ENCODE measurements at places on chromosomes 3 and 15. TPM values are rescaled to one million over a fixed set of nuclear protein-coding genes. Genes with fewer than 3 reads are reported as not detected.

GRCh38 chr15:40873694-40874561, at the start of gene RHOV:
RHOV (minus strand) TSS chr15:40874234; CDS start chr15:40874139, 95 bp downstream.
- H3K27me3 ChIP-seq = no peaks in the 10 kb centered on the region
- H3K36me3 ChIP-seq = no peaks in the 10 kb centered on the region
- H3K4me1 ChIP-seq = no peaks in the 10 kb centered on the region
- H3K4me3 ChIP-seq = peak within 1 kb of the TSS; percentile 64
- DNase-seq = peak; percentile 83
- peak within 1 kb of the TSS; percentile 96 for H3K27ac ChIP-seq

DNA sequence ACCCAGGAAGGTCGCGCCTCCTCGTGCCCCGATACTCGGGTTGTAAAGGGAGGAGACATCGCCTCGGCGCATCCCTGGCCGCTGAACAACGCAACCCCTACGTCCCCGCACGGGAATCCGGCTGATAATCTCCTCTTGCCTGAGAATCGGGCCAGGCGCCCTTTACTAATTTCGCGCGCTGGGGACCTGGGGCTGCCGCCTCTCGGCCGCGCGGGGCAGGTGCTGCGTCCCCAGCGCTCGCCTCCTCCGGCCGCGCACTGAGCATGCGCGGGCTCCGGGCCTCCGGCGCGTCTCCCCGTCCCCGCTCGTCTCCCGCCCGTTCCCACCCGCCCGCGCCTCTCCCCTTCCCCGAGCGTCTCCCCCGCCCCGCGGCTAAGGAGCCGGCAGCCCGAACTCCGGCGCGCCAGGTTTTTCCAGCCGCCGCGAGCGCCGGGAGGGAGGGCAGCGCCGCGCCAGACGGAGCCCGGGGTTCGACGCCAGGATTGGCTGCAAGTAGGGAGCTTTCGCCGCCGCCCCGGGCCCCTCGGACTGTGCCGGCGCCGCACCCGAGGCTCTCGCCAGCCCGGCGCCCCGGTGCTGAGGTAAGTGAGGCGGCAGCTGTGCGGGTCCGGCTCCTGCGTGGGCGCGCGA, at the start of gene CNTN4:
CNTN4 (plus strand) TSS at position 469 of the 630 bp plus-strand sequence.
- no peaks in the 10 kb centered on the region for H3K4me1 ChIP-seq
- peak; percentile 72 for DNase-seq
- H3K27me3 ChIP-seq = peaks cover 6% of the 10 kb centered on the region
- peak within 1 kb of the TSS; percentile 72 for H3K27ac ChIP-seq
- peak within 1 kb of the TSS; percentile 69 for H3K4me3 ChIP-seq

DNA sequence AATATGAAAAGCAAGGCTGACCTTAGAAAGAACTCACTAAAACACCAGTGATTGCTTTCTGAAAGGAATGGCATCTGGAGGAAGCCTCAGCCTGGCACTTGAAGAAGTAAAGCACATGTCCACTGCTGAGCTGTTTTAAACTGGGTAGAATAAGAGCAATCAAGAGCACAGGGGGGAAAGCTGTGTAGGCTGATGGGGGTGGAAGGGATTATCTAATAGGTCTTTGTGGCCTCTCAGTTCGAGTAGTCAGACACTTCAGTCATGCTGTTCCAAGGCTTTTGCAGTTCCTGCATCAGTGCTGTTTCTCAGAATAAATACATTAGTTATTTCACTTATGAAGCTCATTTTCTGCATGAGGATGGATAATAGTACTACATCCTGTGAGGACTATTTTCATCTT, 22.6 kb downstream of the CCDC191 start:
- no peaks in the 10 kb centered on the region for H3K27me3 ChIP-seq
- H3K36me3 ChIP-seq = no peaks in the 10 kb centered on the region
- H3K4me1 ChIP-seq = no peaks in the 10 kb centered on the region
- no peak for DNase-seq
- no peak overlapping the region for H3K27ac ChIP-seq
- no peak overlapping the region for H3K4me3 ChIP-seq

DNA sequence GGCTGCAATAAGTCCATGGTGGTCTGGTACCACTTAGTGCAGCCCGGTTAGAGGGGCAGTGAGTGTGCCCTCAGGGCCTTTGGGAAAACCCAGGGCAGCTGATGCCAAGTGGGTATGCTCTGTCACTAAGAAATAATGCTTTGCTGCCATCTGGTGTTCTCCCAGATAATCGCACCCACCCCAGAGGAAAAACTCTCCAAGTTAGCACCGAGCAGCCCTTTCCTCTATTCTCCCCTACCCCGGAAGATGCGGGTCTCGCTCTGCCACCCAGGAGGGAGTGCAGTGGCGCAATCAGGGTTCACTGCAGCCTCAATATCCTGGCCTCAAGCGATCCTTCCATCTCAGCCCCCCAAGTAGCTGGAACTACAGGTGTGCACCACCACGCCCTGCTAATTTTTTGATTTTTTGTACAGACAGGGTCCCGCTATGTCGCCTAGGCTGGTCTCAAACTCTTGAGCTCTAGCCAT, 21.3 kb upstream of the DAPK2 start:
- no peak overlapping the region for H3K4me3 ChIP-seq
- peak overlapping the region; percentile 60 for H3K27ac ChIP-seq
- H3K27me3 ChIP-seq = no peaks in the 10 kb centered on the region
- H3K4me1 ChIP-seq = no peaks in the 10 kb centered on the region
- H3K36me3 ChIP-seq = no peaks in the 10 kb centered on the region
- DNase-seq = peak; percentile 37

The ROBO1 gene
- total RNA-seq = 50.7 TPM

The PRR23E gene
- not detected for total RNA-seq

Data from breast epithelium (tissue), 4 donors.